LNCaP clone FGC (cell line): ENCODE measurements at places on chromosomes 2 and 18.

DNA sequence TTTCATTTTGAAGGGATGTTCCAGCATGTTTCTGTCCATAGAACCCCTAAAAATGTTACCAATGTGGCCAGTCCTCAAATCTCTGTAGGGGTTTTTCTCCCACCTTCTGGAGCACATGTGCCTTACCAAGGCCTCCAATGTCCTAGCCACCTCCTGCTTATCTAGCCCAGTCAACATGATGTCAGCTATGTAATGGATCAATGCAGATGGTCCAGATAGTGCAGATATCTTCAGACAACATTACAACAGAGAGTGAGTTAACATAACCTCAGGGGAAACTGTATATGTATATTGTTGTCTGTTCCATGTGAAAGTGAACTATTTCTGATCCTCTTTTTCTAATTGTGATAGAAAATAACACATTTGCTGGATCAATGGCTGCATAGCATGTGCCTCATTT, 92.7 kb downstream of the MRPS9 start:
- no peak for DNase-seq

DNA sequence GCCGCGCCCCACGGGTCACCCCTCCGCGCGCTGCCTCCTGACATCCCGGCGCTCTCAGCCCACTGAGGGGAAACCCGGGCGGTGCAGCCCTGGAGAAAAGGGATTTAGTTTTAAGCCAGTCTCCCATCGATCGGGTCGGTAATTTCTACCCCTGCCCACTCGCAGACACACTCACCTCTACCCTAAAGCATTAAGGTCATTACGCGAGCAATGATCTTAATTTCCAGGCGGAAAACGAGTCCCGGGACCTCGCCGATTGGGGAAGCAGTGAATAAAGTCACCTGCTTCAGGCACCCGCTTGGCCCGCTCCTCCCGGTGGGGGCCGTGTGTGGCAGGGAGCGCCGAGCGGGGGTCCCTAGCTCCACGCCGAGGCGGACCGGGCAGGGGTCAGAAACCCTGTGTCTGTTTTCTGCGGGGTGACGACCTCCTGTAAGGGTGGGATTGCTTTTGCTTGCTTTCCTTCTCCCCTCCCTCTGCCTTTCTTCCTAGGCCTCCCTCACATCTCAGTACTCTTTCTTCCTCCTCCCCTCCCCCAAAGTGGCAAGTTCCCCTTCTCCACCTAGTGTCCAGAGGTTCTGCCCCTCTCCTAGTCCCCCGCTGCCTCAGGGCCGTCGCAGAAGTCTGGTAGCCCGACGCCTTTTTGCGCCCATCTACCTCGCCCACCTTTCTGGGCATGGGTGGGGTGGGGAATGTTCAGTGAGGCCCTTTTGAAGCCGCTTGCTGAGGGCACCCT, 142.6 kb downstream of the MEIS1 start:
- DNase-seq: no peak

- no peak for DNase-seq
Observed at GRCh38 chr2:136086253-136087016, 31.5 kb downstream of the CXCR4 start.

DNA sequence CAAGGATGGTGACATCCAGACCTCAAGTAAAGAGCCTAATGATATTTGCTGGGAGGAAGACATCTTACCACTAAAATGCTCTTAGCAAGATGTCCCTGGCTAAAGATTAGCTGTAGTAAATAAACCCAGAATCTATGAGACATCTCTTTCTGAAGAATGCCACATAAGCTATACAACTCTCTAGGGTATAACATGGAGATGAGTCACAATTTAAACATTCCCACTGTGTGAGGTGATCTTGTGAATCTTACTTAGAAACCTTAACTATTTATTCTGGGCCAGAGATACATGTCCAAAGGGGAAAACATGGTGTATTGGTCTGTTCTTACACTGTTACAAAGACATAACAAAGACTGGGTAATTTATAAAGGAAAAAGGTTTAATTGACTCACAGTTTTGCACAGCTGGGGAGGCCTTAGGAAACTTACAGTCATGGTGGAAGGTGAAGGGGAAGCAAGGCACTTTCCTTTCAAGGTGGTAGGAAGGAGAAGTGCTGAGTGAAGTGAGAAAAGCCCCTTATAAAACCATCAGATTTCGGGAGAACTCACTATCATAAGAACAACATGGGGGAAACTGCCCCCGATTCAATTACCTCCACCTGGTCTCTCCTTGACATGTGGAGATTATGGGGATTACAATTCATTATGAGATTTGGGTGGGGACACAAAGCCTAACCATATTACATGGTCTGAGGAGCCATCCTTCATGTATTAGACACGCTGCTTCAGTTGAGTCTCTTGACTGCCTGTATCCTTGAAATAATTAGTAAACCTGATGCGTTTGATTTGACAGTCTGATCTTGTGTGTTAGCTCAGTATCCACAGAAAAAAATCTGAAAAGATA, 17.1 kb downstream of the KRCC1 start:
- no peak for DNase-seq

GRCh38 chr2:184780384-184780783, 182.1 kb downstream of the ZNF804A start:
- DNase-seq: no peak

GRCh38 chr2:147782141-147782930, 62.5 kb upstream of the ACVR2A start:
- no peak for DNase-seq

GRCh38 chr2:55781542-55781941, 87.9 kb upstream of the PNPT1 start:
- no peak for DNase-seq

- DNase-seq: no peak
Observed at GRCh38 chr18:27030421-27030820, 154.7 kb downstream of the CHST9 start.

GRCh38 chr2:241546771-241547498, 11.6 kb upstream of the BOK start:
- no peak for DNase-seq

DNA sequence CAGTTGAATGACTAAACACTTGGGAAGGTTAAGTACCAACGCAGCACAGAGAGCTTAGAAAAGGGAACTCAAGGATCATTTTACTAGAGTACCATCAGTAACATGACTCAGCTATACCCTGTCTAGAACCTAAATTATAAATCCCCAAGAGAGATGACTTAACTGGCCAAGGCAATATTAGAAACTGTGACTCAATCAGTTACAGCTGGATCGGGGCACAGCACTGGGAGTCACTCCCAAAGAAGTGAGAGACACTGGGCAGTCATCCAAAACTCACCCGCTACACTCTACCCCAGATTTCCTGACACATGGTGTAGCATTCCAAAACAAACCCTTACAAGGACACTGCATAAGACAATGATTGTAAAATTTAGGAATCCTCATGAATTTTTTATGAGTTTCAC, 17.7 kb downstream of the IWS1 start:
- DNase-seq: no peak
